Right ventricle myocardium superior (tissue), 1 donor: ENCODE measurements at places on chromosomes 5 and 9.

DNA sequence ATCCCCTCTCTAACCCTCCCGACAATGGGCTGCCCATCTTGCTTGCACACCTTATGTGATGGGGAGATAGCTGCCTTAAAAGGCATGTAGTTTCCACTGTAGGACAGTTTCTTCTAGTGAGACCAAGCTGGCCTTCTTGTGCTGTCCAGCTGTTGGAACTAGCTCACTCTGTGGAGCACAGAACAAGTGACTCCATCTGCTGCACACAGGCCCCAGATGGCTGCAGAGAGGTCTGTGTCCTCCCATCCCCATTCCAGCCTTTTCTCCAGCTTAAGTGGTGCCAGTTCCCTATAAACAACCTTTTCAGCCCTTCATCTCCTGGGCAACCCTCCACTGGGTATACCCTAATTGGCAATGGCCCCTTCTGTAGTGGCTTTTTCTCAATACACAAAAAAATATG lies 18.7 kb upstream of the PSD2 start:
- DNase-seq: peak; percentile 3

- DNase-seq: no peak
Observed at GRCh38 chr5:128674837-128675446, 136.9 kb upstream of the FBN2 start.

- no peak for DNase-seq
Observed at GRCh38 chr5:129125819-129126218, 31.3 kb downstream of the ISOC1 start.

DNA sequence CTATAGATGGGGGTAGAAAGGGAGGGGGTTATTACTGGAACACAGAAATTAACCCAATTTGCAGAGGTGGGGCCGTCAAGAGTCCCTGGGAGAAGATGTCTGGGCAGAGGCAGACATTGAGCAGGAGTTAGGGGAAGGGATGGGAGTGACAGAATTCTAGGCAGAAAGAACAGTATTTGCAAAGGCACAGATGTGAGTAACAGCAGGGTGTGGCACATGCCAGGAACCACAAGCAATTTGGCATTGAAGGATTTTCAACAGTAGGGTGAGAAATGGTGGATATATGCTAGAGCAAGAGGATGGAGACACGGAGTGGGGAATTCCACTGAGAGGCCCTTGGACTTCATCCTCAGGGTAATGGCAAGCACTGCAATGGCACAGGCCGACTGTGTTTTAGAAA lies 71.6 kb upstream of the FRRS1L start:
- no peak for DNase-seq

DNA sequence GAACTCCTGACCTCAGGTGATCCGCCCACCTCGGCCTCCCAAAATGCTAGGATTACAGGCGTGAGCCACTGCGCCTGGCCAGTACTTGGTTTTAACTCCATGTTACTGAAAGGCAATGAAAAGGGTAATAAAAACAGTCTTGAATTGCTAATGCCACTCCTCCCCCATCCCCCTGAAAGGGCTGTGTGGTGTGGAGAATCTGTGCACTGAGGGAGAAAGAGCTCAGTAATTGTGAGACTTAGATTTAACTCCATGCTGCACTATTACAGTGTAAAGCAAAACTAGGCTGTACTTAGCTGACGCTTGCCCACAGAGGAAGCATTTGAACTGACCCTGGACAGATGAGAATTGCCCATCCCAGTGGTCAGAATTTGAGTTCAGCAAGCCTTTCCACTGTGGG lies 1662.4 kb upstream of the ACO1 start:
- DNase-seq: no peak

DNA sequence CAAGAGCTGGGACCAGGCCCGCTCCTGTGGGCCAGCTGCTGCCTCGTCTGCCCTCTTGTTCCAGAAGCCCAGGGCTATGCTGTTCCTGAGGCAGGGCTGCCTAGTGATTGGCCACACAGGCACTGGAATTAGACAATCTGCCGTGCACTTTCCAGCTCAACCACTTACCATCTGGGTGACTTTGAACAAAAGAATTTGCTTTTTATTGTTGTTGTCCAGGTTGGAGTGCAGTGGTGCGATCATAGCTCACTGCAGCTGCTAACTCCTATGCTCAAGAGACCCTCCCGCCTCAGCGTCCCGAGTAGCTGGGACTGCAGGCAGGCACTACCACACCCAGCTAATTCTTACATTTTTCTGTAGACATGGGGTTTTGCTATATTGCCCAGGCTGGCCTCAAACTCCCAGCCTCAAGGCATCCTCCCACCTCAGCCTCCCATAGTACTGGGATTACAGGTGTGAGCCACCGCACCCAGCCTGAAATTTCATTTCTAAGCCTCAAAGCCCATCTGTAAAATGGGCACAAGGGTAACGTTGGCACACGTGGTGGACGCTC lies 1.2 kb upstream of the NEK6 start:
- DNase-seq: peak; percentile 20

DNA sequence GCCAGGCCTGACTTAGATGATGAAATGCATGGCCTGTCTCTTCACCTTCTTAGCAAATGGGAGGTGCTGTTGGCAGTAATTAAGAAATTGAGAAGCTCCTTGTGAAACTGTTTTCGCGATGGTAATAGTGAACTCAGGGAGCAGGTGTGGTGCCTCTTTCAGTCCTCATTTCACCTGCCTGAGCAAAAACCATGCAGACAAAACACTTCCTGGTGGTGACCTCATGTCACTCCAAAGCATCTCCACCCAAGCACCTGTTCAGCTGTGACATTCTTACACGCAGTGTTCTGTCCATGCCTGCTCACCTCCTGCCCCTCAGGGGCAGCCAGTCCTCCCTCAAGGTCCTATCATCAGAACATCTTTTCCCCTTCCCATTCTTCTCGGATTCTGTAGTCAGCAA lies 146.5 kb downstream of the CD180 start:
- DNase-seq: no peak

GRCh38 chr5:57711471-57711870 lies 228.9 kb upstream of the ACTBL2 start:
- DNase-seq: no peak

DNA sequence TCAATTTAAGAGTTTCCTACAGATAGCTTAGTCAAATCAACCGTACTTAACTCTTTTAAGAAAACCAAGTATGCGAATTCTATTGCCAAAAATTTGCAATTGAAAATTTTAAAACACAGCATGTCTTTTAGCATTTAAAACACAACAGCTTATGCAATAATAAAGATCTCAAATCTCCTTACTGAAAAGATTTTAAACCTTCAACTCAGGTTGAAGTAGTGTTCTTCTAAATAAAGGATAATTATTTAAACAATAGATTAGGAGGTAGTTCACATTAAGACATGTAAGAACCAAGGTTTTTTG lies 5.5 kb downstream of the NR3C1 start:
- DNase-seq: no peak

DNA sequence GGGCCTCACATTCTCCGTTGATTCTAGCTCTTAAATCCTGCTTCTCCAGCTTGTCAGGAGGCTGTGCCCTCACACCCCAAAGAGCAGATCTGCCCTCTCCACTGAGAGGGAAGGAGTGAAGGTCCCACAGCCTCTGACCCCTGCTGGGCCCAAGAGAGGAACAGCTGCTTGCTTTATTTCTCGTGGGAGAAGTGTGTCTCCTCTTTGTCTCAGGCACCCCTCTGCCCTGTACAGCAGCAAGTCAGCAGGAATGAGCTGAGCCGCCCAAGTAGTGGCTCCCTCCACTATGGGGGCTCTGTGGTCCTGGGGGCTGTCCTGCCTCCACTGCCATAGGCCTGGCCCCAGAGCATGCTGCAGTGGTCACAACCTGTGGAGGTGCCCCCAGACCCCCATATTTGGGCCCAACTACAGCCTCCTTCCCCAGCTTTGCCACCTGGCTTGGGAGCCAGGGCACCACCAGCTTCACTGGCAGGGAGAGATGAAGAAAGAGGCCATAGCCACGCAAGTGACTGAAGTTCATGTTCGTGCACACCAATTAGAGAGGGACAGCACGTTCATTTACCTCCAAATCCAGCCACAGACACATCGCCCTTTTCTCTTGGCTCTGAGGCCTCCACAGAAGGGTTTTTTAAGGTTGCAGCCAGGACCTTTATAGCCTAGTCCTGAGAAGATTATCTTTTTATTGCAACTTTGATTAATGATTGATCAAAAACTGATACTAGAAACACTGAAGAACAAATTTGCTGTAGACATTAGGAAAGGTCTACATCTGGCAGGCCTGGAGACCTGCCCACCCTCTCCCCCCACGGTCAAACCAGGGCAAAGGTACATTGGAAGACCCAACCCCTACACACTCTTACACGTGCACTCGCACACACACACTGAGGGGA lies 27.5 kb downstream of the IRF1 start:
- no peak for DNase-seq

DNA sequence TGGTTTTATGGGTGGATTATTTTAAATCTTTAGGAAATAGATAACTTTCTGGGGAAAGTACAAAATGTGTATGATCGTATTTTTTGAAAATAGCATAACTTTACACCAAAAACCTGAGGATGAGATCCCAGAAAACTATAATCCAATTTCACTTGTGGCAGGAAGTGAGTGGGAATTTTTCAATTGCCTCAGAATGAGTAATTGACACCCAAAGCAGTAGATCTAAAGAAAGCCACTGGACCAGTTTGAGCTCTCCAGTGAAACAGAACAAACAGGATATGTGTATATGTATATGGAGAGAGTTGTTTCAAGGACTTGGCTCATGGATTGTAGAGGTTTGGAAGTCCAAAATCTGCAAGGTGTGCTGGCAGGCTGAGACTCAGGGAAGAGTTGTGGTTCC lies 109.2 kb upstream of the SHB start:
- DNase-seq: no peak

DNA sequence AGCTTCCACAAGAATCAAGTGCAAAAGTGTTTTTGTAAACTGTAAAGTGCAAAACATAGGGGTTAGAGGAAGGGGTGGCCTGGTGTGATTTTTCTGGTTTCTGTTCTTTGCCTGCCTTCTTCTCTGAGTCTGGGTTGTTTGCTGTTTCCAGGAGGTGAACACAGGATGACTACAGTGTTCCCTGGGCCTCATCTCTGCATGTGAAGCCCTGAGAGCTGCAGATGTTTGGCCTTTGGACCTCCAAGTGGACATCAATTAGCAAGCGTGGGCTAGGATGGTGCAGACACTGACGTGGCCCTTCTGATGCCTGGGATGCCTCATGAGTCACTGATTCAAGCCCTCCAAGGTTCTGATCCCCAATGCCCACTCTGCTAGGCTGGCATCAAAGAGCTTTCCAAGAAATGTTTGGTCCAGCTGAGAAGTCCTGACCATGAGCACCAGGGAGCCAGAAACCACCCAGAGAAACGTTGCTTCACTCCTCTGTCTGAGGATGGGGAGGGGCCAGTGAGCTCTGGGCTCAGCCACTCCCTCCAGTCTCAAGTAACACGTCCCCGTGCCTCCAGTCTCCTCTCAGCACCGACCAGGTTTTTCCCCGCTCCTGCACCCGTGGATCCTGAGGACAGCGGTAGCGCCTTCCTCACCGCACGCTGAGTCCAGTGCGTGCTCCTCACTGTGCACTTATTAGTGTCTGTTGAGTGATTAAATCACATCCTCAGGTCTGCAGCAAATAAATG lies 7.6 kb downstream of the IL9 start:
- DNase-seq: no peak

DNA sequence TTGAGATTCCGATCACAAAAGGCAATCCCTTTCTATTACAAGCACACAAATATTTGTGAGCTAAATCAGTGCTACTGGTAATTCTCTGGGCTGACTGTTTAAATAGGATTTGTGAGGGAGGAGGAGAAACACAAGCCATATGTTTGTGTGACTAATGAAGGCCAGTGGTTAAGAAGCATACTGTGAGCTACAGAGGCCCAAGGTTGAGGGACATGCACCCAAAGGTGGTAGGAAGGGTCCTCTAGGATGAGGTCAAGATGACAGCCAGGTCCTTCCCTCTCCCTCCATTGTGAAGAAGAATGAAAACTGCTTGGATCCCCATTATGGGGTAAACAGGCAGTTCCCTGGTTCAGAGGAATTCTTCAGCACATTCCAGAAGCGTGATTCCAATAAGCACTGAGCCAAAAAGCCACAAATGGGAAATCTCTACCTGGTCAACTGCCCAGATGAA lies 83.9 kb downstream of the SPOCK1 start:
- no peak for DNase-seq

DNA sequence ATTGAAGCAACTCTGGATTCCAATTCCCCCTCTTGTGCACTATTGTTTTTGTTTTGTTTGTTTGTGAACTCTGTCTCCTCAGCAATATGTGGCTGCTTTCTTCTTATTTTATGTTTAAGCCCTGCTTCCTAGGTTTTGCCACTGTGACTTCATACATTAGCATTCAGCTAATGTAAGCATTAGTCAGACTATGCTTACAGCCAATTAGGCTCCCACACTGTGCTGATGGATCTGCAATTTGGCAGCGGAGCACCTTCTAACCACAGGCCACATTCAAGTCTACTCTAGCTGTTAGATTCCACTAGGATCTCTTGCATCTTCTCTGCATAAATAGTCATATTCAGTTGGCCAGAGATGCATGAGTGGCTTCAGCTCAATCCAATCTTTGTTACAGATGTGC lies 9.6 kb upstream of the BICD2 start:
- DNase-seq: no peak

GRCh38 chr9:108244686-108245085 lies 611.1 kb downstream of the ACTL7B start:
- DNase-seq: no peak

DNA sequence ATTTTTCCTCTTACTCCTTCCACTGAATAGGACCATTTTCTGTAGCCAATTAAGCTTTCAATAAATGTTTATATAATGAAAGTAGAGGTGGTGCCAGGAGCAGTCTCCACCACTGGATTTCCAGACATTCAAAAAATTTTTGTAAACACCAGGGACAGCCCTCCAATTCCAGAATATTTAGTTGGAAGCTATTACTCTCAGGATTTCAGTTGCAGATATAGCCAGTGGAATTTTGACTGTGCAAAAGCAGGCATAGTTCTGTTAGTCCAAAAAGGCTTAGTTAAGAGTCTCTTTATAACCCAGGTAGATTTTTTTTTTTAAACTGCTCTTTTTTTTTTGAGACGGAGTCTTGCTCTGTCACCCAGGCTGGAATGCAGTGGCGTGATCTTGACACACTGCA lies 138.1 kb upstream of the DMRT1 start:
- DNase-seq: no peak

DNA sequence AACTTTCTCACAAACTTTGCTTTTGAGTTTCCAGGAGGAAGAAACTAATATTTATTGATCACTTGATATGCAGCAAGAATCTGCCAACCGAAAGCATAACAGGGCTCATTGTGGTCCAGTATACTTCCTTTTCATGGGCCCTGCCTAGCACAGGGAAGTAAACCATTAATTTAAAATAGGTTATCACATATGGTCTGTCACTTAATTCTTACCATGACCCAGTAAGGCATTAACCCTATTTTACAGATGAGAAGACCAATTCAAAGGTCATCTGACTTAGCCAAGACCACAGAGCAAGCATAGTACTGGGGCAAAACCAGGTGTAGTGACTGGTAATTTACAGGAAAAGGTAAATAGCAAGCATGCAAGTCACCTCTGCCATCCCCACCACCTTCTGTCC lies 336.9 kb upstream of the DMAC1 start:
- no peak for DNase-seq
